IMR-90 (cell line): ENCODE measurements at places on chromosomes 1 and 21. TPM values are rescaled to one million over a fixed set of nuclear protein-coding genes. Genes with fewer than 3 reads are reported as not detected.

Gene LENEP
- polyA plus RNA-seq = not detected in 2 replicates

Gene BRINP2
- polyA plus RNA-seq = not detected in 2 replicates

Gene SPRR2E
- polyA plus RNA-seq = not detected in 2 replicates

Gene TMPRSS2
- polyA plus RNA-seq = not detected in 2 replicates

Gene PLA2G4A
- polyA plus RNA-seq = 1.6 TPM in 2 replicates

Gene DHCR24
- polyA plus RNA-seq = 117 and 130 TPM in 2 replicates

DNA sequence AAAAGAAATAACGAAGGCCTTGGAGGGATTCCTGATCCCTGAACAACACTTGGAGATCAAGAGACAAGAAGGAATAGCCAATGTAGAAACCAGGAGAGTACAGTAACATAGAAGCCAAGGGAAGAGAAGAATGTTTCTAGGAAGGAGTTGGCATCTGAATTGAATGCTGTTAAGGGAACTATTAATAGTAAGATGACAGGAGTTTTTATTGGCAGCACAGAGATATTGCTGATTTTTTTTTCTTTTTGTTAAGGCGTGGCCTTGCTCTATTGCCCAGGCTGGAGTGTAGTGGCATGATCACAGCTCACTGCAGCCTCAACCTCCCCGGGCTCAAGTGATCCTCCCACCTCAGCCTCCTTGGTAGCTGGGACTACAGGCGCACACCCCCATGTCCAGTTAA is 9.6 kb upstream of the SFT2D2 start:
- no peak overlapping the region for H3K4me3 ChIP-seq
- H3K27me3 ChIP-seq = no peaks in the 10 kb centered on the region; the same call in 1 of the 2 replicates
- no peak for DNase-seq
- no peaks in the 10 kb centered on the region for H3K4me1 ChIP-seq
- H3K36me3 ChIP-seq = no peaks in the 10 kb centered on the region
- no peak overlapping the region for H3K27ac ChIP-seq

DNA sequence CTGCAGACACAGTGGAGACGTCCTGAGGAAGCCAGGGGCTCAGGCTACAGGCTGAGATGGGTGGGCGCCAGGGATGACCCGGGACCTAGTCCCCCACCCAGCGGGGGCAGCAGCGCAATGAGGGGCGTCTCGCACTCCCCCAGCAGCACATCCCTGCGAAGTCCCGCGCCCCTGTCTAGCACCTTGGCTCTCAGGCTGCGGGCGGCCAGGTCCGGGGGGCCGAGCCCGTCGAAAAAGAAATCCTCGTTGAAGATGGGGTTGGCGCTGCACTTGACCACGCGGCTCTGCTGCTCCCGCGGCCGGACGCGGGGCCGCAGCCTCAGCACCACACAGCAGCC is 1.8 kb downstream of the C2CD4D start:
- H3K4me3 ChIP-seq = no peak overlapping the region; the same call in 1 of the 2 replicates
- no peaks in the 10 kb centered on the region; the same call in 1 of the 2 replicates for H3K4me1 ChIP-seq
- H3K36me3 ChIP-seq = no peaks in the 10 kb centered on the region
- no peak overlapping the region for H3K27ac ChIP-seq
- peaks cover 62% of the 10 kb centered on the region for H3K27me3 ChIP-seq
- DNase-seq = no peak

GRCh38 chr1:157781048-157781447 is 4.1 kb upstream of the FCRL2 start:
- no peak overlapping the region for H3K4me3 ChIP-seq
- H3K36me3 ChIP-seq = no peaks in the 10 kb centered on the region
- no peaks in the 10 kb centered on the region for H3K27me3 ChIP-seq
- no peaks in the 10 kb centered on the region for H3K4me1 ChIP-seq
- DNase-seq = no peak

GRCh38 chr1:61428146-61428545 is 296.8 kb downstream of the TM2D1 start:
- H3K27ac ChIP-seq = no peak overlapping the region
- H3K36me3 ChIP-seq = no peaks in the 10 kb centered on the region
- H3K27me3 ChIP-seq = peaks cover 1% of the 10 kb centered on the region; the same call in 1 of the 2 replicates
- no peak overlapping the region for H3K4me3 ChIP-seq
- no peaks in the 10 kb centered on the region for H3K4me1 ChIP-seq

- H3K4me1 ChIP-seq = no peaks in the 10 kb centered on the region; the same call in 1 of the 2 replicates
- DNase-seq = no peak
- no peaks in the 10 kb centered on the region for H3K36me3 ChIP-seq
- no peak overlapping the region for H3K4me3 ChIP-seq
- peaks cover 8% of the 10 kb centered on the region; the same call in 1 of the 2 replicates for H3K27me3 ChIP-seq
- H3K27ac ChIP-seq = no peak overlapping the region
Measured at GRCh38 chr1:15316510-15316909, 69.5 kb downstream of the FHAD1 start.

- H3K4me3 ChIP-seq = no peak overlapping the region
- DNase-seq = no peak
- H3K27me3 ChIP-seq = no peaks in the 10 kb centered on the region
- H3K36me3 ChIP-seq = peaks cover 45% of the 10 kb centered on the region
- H3K27ac ChIP-seq = no peak overlapping the region
Measured at GRCh38 chr1:55124470-55124869, 85.1 kb downstream of the PCSK9 start.

GRCh38 chr1:3609016-3609768 is 2.1 kb downstream of the MEGF6 start:
- DNase-seq = no peak
- no peak overlapping the region for H3K4me3 ChIP-seq
- peaks cover 17% of the 10 kb centered on the region for H3K4me1 ChIP-seq
- peaks cover 29% of the 10 kb centered on the region; the same call in 1 of the 2 replicates for H3K27me3 ChIP-seq

DNA sequence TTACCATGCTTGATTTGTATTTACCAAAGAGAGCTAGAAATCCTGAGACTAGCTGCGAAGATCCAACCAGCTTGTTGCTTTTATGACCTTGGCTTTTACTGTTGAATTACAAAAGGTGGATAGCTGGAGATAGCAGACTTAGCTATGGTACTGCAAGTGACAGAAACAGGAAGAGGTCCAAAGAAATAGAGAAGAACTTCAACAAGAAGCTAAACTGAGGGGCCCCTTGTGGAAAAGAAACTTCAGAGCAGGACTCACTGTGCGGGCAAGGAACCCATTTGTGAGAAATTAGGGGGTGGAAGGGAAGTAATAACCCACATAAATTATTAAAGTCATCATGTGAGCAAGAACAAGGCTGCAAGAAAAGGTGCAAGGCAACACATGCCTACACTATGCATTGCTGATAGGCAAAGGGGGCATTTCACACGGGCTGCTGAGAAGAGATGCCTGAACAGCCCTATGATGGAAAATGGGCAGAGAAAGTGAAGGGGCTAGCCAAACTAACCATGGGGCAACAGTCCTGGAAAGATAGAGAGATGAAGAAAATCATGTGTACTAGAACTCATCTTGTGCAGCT is 116.6 kb upstream of the PRDX6 start:
- DNase-seq = no peak
- H3K4me3 ChIP-seq = no peak overlapping the region
- H3K36me3 ChIP-seq = no peaks in the 10 kb centered on the region
- H3K27me3 ChIP-seq = no peaks in the 10 kb centered on the region

DNA sequence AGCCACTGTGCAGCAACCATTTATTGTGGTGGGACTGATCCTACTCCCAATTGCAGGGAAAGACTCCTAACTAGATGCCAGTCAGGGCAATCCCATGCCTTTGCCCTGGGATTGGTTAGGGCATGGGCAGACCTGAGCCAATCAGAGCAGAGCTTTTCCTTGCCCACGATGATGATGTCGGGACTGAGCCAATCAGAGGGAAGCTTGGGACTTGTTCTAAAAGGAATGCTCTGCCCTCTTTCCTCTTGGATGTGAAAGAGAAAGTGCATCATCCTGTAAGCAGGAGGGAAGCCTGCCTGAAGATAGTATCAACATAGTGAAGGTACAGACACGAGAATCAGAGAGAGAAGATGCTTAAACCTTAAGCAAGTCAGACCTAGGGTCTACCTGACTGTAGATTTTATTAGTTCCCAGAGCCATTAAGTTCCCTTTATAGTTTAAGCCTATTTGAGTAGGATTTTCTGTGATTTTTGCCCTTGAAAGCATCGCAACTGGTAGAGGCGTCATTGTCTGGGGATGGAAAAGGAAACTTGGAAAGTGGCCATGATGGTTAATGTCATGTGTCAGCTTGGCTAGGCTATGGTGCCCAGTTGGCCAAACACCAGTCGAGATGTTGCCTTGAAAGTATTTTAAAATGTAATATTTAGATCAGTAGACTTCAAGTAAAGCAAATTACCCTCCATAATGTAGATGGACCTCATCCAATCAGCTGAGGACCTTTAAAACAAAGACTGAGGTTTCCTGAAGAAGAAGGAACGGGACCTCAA is 19.9 kb downstream of the IRF2BP2 start:
- no peak overlapping the region for H3K4me3 ChIP-seq
- no peaks in the 10 kb centered on the region for H3K4me1 ChIP-seq
- H3K27ac ChIP-seq = no peak overlapping the region
- DNase-seq = no peak

DNA sequence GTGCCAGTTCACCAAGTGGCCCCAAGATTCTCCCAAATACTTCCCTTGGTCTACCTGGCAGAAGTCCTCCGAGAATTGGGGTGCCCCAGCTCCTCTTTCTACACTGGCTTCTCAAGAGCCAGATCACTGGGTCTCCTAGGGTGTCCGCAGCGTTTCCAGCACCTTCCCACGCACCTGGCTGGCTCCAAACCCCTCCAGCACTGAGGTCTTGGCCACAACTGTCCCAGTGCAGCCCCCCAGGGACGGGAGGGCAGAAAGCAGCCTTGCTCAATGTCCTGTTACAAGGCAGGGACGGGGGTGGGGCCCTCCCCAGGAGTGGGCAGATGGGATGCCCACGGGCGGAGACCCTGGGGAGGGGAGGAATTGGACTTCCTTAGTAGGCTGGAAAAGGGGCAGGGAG is 1.1 kb downstream of the ECE1 start:
- no peak for DNase-seq
- H3K27me3 ChIP-seq = no peaks in the 10 kb centered on the region
- H3K4me1 ChIP-seq = peaks cover 21% of the 10 kb centered on the region

- DNase-seq = no peak
- H3K36me3 ChIP-seq = no peaks in the 10 kb centered on the region
- no peaks in the 10 kb centered on the region for H3K4me1 ChIP-seq
- no peak overlapping the region for H3K27ac ChIP-seq
- H3K4me3 ChIP-seq = no peak overlapping the region
- H3K27me3 ChIP-seq = no peaks in the 10 kb centered on the region
Measured at GRCh38 chr1:218890451-218890850, 283.2 kb upstream of the LYPLAL1 start.

DNA sequence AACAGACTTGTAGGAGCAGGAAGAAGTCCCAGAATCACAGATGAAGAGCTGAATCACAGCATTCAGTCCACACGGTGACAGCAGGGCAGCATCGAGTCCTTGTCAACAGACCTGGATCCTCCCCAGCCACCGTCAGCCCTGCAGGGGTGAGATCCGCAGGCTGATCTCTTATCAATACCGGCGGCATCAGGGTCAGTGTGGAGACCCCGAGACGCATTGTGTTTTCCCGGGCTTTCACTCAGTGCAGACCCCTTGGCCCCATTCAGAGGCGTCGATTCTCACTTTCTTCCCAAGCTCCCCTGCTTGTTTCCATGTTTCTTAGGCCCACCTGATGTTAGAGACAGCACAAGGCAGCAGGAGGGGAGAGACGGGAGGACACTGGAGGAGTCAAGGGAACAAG is 609.6 kb downstream of the PTPRU start:
- H3K4me3 ChIP-seq = no peak overlapping the region
- DNase-seq = no peak
- H3K36me3 ChIP-seq = no peaks in the 10 kb centered on the region
- no peaks in the 10 kb centered on the region for H3K4me1 ChIP-seq

GRCh38 chr1:40676501-40676900 is 11.0 kb upstream of the RIMS3 start:
- H3K4me3 ChIP-seq = no peak overlapping the region
- H3K27ac ChIP-seq = no peak overlapping the region
- no peaks in the 10 kb centered on the region for H3K36me3 ChIP-seq
- H3K27me3 ChIP-seq = peaks cover 8% of the 10 kb centered on the region

- H3K4me1 ChIP-seq = no peaks in the 10 kb centered on the region
- no peaks in the 10 kb centered on the region for H3K36me3 ChIP-seq
- peak; percentile 59 for DNase-seq
- no peak overlapping the region for H3K4me3 ChIP-seq
Measured at GRCh38 chr1:186605762-186606350, 74.4 kb downstream of the PTGS2 start.

GRCh38 chr1:38586993-38587646 is 272.5 kb downstream of the RRAGC start:
- no peaks in the 10 kb centered on the region for H3K4me1 ChIP-seq
- DNase-seq = no peak
- no peak overlapping the region for H3K4me3 ChIP-seq
- no peaks in the 10 kb centered on the region for H3K36me3 ChIP-seq
- no peak overlapping the region for H3K27ac ChIP-seq

- no peak for DNase-seq
- no peaks in the 10 kb centered on the region for H3K27me3 ChIP-seq
- no peak overlapping the region for H3K27ac ChIP-seq
Measured at GRCh38 chr1:28279721-28280120, 20.4 kb downstream of the SESN2 start.

DNA sequence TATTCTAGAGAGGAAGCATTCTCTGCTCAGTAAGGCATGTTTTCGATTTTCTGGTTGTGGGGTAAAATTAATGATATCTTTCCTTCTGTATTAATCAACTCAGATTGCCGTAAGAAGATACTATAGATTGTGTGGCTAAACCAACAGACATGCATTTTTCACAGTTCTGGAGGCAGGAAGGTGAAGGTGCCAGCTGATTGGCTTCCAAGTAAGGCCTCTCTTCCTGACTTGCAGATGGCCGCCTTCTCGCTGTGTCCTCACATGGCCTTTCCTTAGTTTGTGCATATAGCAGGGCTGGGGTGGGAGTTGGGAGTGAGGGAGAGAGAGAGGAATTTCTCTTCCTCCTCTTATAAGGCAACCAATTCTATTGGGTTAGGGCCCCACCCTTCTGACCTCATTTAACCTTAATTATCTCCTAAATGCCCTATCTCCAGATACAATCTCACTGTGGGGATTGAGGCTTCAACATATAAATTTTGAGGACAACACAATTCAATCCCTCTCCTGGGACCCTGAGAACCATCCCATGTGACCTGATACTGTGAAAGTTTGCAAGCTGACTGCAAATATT is 52.3 kb upstream of the MRPS6 start:
- H3K27me3 ChIP-seq = peaks cover 8% of the 10 kb centered on the region
- no peak for DNase-seq
- H3K36me3 ChIP-seq = no peaks in the 10 kb centered on the region
- H3K27ac ChIP-seq = no peak overlapping the region

DNA sequence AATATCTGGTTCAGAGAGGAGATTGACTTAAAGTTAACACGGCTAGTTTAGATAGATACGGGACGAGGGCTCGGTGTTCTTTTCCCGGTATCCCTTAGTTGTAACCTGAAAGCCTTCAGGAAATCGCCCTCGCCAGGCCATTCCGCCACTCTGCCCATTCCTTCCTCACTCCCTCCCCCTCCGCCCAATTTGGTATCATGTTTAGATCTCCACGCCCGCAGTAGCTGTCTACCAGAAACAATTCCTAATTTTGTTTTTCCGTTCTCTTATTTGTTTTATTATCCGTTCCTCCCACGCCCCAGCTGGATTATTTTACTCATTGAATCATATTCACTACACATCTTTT is 685 bp upstream of the VAMP4 start:
- peak overlapping the region; percentile 92 for H3K4me3 ChIP-seq
- peak overlapping the region; percentile 98 for H3K27ac ChIP-seq
- peaks cover 8% of the 10 kb centered on the region; the same call in 1 of the 2 replicates for H3K4me1 ChIP-seq
- peak; percentile 37 for DNase-seq
